ENCODE measurements at places on chromosomes 5 and 9. TPM values are rescaled to one million over a fixed set of nuclear protein-coding genes. Genes with fewer than 3 reads are reported as not detected.

FYB1 gene
- total RNA-seq, result 0.32 TPM

DNA sequence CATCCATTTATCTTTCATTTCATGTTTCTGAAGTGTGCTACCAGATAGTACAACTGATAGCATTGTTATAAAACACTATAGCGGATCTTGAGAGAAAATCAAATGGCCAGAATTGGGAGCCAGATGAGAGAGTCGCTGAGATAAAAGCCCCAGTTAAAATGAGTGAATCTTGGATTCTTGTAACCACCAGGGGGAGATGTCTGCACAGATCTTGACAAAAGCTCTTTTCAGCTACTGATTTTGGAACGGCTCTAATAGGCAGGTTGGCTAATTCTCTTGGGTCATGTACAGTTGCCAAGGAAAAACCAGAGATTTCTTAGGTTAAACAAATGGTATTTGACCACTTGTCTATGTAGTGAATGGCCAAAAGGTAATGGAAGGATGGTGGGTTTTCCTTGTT lies 21.7 kb downstream of the F2RL2 start:
- H3K27me3 ChIP-seq, result peaks cover under 1% of the 10 kb centered on the region
- peaks cover 44% of the 10 kb centered on the region for H3K4me1 ChIP-seq
- H3K4me3 ChIP-seq, result no peak overlapping the region

DNA sequence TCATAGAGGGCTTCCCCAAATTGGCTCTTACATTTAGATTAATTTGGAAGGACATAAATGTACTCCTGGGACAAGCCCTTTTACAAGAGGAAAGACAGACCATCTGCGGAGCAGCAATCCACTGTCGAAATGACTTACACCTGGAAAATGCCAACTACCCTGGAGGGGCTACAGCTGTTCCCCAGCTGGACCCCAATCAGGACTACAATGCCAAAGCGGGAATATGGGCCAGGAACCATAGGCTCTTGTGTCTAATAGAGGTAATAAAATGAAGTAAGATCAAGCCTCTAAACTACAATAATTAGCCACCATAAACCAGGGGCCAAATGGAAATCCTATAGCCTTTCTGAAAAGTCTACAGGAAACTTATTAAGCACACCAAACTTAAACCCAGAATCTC lies 581.3 kb downstream of the PDE4D start:
- H3K4me1 ChIP-seq, result no peaks in the 10 kb centered on the region
- H3K27me3 ChIP-seq, result peaks cover 4% of the 10 kb centered on the region
- no peak overlapping the region for H3K27ac ChIP-seq
- no peak overlapping the region for H3K4me3 ChIP-seq

CTNNAL1 gene
- total RNA-seq, result 103 TPM

MAPKAP1 gene
- total RNA-seq, result 115 TPM

SLC6A19 gene
- total RNA-seq, result not detected

DNA sequence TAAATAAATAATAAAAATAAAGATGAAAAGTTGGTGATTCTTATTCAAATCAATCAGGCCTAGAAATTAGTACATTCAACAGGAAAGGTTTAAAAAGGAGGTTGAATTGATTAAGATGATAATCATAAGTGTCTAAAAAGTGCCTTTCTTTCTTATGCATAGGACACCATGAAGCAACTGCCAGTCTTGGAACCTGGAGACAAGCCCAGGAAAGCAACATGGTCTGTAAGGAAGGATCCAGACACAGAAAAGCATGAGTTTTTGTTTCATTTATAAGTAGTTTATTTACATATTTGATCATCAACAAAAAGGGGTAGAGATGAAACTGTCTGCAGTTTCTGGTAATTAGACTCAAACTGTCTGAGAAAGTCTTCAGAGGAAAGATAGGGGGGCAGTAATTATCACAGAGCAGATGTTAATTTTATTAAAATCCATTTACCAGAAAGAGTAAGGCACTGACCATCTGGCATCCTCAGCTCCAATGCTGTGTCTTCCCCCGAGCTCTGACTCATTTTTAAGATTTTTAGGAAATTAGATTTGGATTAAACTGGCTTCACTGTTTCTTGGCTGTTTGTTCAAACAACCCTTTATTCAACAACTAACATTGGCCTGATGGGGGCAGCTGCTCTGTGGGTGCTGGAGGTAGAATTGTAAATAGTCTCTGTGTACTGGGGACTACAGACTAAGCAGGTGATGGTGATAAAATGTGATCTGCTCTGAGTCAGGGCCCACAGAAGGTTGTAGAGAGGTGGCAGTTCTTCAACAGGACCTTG lies 2.7 kb downstream of the RABEPK start:
- peak overlapping the region; percentile 24 for H3K4me3 ChIP-seq
- peaks cover 27% of the 10 kb centered on the region for H3K36me3 ChIP-seq
- DNase-seq, result no peak
- H3K27me3 ChIP-seq, result no peaks in the 10 kb centered on the region
- H3K27ac ChIP-seq, result peak overlapping the region; percentile 52

BHMT2 gene
- total RNA-seq, result 1.1 TPM

PCDHGB1 gene
- total RNA-seq, result 2.7 TPM

FAM200C gene
- 2.3 TPM for total RNA-seq

FABP6 gene
- not detected for total RNA-seq

SPATA31A3 gene
- total RNA-seq, result not detected

MLANA gene
- total RNA-seq, result not detected

DNA sequence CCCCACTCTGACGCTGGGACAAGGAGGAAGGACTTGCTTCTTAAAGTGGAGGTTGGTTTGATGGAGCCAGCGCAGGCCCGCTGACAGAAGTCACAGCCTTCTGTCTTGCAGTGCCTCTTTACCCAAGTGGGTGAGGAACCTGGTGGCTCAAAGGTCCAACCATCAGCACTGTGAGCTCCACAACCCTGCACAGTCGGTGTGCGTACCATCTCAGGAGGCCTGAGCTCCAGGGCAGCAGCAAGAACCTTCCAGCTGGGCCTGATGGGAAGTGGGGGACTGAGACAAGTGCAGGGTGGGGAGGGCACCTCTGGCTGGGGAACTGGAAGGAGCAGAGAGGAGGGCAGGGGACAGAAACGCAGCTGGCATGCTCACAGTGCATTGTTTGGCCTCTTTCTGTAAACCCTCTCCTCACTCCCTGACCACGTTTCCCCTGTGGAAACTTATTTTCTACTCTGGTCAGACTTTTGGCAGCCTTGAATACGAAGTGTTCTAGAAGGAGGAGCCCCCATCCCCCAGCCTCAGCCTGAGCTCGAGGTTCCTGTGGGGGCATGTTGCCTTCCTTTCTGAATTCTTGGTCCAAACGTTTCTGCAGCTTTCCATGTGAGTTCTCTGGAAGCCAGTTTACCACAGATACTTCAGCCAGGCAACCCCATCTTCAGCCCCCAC lies 178.5 kb upstream of the PITX1 start:
- no peaks in the 10 kb centered on the region for H3K36me3 ChIP-seq
- no peak overlapping the region for H3K4me3 ChIP-seq
- no peaks in the 10 kb centered on the region for H3K27me3 ChIP-seq
- no peak overlapping the region for H3K27ac ChIP-seq
- no peak for DNase-seq
- H3K4me1 ChIP-seq, result peaks cover 45% of the 10 kb centered on the region

- peak; percentile 44 for DNase-seq
- H3K27ac ChIP-seq, result peak overlapping the region; percentile 68
- no peaks in the 10 kb centered on the region for H3K36me3 ChIP-seq
These were observed 130.8 kb upstream of the STC2 start for GRCh38 chr5:173458828-173459609.

TMEM38B gene
- 11.9 TPM for total RNA-seq

GRCh38 chr5:76789991-76790581 lies 28.7 kb upstream of the F2RL1 start:
- H3K4me1 ChIP-seq, result peaks cover 61% of the 10 kb centered on the region
- peak overlapping the region; percentile 97 for H3K27ac ChIP-seq
- no peaks in the 10 kb centered on the region for H3K27me3 ChIP-seq
- DNase-seq, result no peak

- no peak overlapping the region for H3K27ac ChIP-seq
- no peaks in the 10 kb centered on the region for H3K27me3 ChIP-seq
- H3K36me3 ChIP-seq, result no peaks in the 10 kb centered on the region
- DNase-seq, result no peak
- H3K4me3 ChIP-seq, result no peak overlapping the region
These were observed 650.5 kb downstream of the ACTL7B start for GRCh38 chr9:108205276-108205675.

DNA sequence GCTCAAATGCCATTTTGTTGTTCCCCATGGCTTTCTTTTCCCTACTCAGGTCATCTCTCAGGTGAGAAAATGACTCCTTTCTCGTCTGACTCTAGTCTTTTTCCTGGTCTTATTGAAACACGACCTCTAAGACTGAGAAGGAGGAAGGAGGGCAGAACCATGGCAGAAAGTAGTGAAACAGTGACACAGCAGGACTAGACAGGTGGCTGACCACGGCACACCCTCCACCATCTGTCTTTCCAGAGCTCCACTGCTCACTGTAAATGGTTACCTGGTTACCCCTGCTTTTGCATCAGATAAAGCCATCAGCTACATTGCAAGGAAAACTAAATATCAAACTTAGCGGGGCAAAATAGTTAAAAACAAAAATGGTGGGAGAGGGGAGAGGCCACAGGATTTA lies 30.9 kb downstream of the NR4A3 start:
- H3K27me3 ChIP-seq, result peaks cover 2% of the 10 kb centered on the region
- no peaks in the 10 kb centered on the region for H3K36me3 ChIP-seq
- no peaks in the 10 kb centered on the region for H3K4me1 ChIP-seq

DNA sequence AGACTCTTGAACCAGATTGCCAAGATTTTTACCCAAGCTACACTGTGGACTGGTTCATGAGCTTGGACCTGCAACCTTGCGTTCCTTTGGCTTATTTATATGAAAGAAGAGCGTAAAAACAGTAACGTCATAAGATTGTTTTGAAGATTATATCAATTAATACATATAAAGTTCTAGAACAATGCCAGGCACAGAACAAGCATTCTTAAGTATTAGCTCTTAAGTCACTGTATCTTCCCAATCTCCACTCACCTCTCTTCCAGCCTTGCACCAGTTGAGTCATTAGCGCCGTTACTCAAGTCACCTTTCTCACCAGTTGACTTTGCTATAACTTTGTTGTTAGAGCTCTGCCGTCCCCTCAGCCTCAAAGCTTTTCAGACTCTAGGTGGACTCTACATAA lies 415.7 kb downstream of the PLK2 start:
- H3K4me3 ChIP-seq, result no peak overlapping the region
- peaks cover 2% of the 10 kb centered on the region for H3K27me3 ChIP-seq
- no peaks in the 10 kb centered on the region for H3K36me3 ChIP-seq
- H3K4me1 ChIP-seq, result peaks cover 34% of the 10 kb centered on the region

- DNase-seq, result no peak
- no peaks in the 10 kb centered on the region for H3K4me1 ChIP-seq
- H3K4me3 ChIP-seq, result no peak overlapping the region
These were observed 6.7 kb upstream of the CPLANE1 start for GRCh38 chr5:37255774-37256358.

DNA sequence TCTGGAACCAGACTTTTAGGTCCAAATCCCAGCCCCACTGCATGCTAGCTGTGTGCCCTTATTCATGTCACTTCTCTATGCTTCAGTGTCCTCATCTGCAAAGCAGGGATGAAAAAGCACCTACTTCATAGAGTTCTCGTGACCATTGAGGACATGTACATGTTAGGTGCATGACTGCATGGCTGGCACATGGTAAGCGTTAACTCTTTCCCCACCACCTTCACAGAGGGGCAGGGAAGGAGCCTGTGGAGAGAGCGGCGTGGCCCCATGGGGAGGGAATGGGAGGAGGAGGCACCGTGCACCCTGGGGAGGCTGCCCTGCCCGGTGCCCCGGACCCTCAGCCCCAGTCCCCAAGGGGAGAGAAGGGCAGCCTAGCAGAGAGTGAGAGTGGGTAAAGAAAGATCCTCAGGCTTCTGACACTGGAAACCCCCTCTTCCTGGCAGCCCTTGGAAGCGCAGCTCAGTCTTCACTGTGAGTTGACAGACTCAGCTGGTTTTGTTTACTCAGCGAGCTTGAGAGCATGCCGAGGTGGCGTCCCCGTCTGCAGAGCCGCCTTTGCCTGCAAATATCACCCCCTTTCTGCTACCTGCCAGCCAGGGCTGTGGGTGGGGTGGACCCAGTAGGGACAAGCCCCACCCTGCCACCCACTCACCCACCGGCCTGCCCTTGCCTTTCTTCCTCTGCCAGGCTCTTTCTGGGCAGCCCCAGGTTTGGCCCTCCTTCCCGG lies 10.6 kb upstream of the ANGPTL2 start:
- 0 out of 2 replicates have a peak, but pooled peaks cover 2% of the 10 kb centered on the region for H3K27me3 ChIP-seq
- no peaks in the 10 kb centered on the region for H3K36me3 ChIP-seq
- H3K27ac ChIP-seq, result peak overlapping the region; percentile 98
- H3K4me3 ChIP-seq, result peak overlapping the region; percentile 81
- H3K4me1 ChIP-seq, result peaks cover 73% of the 10 kb centered on the region

DENND4C gene
- 19.5 TPM for total RNA-seq

MYOT gene
- total RNA-seq, result not detected

- peaks cover 7% of the 10 kb centered on the region for H3K27me3 ChIP-seq
- H3K4me1 ChIP-seq, result peaks cover 39% of the 10 kb centered on the region
- H3K27ac ChIP-seq, result peak overlapping the region; percentile 14
- H3K4me3 ChIP-seq, result peak overlapping the region; percentile 63
- no peak for DNase-seq
These were observed 438.1 kb downstream of the MAT2B start for GRCh38 chr5:163943546-163943945.

- H3K27ac ChIP-seq, result no peak overlapping the region
- DNase-seq, result no peak
- no peaks in the 10 kb centered on the region for H3K36me3 ChIP-seq
- H3K4me3 ChIP-seq, result peak overlapping the region; percentile 49
- no peaks in the 10 kb centered on the region for H3K27me3 ChIP-seq
These were observed 85.7 kb upstream of the ARRDC3 start for GRCh38 chr5:91468651-91469422.

GRCh38 chr5:32110111-32110696 lies 63.9 kb downstream of the GOLPH3 start:
- peaks cover 2% of the 10 kb centered on the region for H3K27me3 ChIP-seq
- DNase-seq, result no peak
- H3K4me3 ChIP-seq, result no peak overlapping the region

AMACR gene
- total RNA-seq, result 10.3 TPM

LMBRD2 gene
- 13.6 TPM for total RNA-seq

SPAAR gene
- 0.22 TPM for total RNA-seq

DNA sequence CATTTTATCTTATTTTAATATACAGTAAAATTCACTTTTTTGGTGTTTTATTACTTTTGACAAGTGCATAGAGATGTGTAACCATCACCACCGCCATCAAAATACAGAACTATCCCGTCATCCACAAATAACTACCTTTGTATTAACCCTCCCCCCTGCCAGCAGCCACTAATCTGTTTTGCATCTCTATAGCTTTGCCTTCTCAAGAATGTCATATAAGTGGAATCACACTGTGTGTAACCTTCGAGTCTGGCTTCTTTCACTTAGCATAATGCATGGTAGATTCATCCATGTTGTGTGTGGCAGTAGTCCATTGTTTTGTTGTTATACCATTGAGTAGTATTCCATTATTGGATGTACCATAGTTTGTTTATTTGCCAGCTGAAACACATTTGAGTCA lies 98.8 kb downstream of the BOD1 start:
- no peak overlapping the region for H3K27ac ChIP-seq
- peaks cover 7% of the 10 kb centered on the region for H3K27me3 ChIP-seq
- H3K4me3 ChIP-seq, result no peak overlapping the region
- DNase-seq, result no peak
- peaks cover 34% of the 10 kb centered on the region for H3K4me1 ChIP-seq
- no peaks in the 10 kb centered on the region for H3K36me3 ChIP-seq

All from HFFc6 (cell line).